Gastroesophageal sphincter (tissue), 4 donors: ENCODE measurements at places on chromosomes 5 and 9. TPM values are rescaled to one million over a fixed set of nuclear protein-coding genes. Genes with fewer than 3 reads are reported as not detected.

Gene LCN10
- 7.9 TPM for total RNA-seq

DNA sequence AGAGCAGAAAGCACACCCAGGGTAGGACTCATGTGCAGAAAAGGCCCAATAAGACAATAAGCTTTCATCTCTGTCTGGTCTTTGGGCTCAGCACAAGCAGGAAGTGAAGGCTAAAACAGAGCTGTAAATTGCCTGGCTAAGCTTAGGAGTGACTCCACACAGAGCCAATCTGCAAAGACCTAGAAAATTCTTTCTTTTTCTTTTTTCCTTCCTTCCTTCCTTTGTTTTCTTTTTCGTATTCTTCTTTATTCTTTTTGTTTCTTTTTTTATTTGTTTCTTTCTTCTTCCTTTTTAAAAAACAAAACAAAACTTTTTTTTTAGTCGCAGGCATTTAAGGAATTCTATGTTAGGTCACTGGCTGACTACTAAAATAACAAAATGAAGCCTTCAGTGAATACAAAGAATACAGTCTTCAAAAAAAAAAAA is 12.2 kb downstream of the SLC35A4 start:
- no peak for ATAC-seq

DNA sequence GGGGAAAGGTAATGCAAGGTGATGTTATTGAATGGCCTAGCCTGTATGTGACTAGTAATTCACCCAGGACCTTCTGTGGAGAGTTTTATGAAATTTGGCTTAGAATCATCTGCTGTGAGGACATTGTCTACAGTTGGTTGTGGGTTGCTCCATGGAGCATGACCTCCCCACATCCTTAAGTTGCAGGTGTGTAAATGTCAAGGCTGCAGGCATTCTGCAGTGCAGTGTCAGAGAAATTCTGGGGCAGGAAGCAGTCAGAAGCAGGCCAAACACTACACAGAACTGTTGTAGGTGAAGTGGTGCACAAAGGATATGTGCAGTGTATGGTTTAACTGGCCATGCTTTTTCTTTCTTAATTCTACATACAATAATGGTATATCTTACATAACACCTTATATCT is 588.3 kb downstream of the EBF1 start:
- ATAC-seq = no peak

DNA sequence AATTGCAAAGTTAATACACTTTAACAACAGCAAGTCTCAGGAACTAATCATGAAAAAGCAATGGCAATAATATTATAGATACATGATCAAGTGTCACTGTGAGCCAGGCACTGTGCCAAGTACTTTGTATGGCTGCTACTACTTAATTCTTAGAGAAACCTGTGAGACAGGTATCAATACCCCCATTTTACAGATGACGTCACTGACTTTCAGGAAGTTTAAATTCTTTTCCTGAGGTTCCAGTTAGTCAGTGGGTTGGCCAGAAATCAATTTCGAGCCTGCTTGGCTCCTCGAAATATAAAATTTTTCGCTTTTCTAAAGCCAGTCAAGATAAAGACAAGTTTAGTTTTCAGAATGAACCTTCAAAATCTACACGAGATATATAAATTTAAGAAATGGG is 130.3 kb downstream of the SLC12A2 start:
- no peak for ATAC-seq
